ENCODE measurements at places on chromosomes 2 and 18.

DNA sequence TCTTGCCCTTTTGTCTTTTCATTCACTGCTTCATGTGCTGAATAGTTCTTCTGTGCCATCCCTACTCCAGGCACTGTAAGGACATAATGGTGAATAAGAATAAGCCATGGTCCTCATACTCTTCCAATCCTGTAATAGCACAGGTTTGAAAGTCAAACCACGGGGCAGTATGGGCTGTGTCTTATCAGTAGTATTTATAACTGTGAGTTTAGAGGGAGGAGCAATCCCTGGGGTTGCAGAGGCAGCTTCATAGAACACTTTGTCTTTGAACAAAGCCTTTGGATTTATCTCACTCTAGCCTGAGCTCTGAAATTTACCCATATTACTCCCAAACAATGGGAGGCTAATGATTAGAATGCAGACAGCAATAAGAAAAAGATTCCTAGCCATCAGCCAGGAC is 30.2 kb upstream of the ALK start:
- DNase-seq, result no peak

DNA sequence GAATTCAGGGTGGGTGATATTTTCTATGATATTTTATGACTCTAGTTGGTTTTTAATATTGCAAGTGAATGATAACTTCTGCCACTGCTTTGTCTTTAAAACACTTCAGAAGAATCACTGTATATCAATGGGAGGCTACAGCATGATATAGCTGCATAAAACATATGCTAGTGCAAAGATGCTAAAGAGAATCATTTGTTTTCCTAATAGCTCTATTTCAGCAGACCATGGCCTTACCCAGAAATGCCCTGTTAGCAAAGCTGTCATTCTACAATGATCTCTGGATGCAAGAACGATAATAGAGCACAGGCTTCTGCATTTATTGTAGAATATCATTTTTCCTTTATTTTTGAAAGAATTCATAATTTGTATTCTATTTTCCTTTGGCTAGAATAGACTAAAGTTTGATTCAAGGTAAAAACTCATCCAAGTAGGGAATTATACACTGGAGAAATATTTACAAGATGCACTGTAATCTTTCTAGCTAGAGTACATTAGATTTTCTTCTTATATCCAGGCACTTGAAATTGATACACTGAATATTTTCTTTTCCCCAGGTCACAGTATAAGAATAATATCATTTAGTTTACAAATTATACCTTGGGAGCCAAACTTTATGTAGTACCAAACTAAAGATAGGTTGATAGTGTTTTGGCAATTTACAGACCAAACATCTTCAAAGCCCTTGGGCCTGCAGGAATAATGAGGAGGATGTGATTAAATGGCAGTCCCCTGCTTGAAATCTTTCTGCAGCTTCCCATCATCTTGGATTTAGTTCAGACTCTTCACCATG is 252.6 kb upstream of the LINC00305 start:
- DNase-seq, result no peak

- DNase-seq, result no peak
Measured at GRCh38 chr2:105872142-105872728, 127.5 kb downstream of the NCK2 start.

DNA sequence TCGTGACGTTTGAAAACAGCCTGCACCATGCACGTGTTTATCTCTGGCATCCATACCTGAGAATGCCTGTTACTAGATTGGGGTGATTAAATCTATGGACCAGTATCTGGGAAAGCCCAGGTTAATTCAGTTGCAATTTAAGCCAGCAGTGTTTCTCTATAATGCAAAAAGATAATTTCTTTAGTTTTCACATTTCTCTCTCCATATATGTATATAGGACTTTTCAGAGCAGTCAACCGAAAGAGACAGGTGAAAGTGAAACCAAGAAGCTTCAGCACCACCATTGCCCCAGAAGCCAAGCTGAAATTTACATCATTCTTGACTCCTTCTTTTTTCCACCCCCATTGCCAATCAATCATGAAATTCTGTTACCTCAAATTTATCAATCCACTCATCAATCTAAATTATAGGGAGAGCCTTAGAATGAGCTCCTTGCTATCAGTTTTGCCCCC is 2.7 kb upstream of the LRP2 start:
- no peak for DNase-seq

DNA sequence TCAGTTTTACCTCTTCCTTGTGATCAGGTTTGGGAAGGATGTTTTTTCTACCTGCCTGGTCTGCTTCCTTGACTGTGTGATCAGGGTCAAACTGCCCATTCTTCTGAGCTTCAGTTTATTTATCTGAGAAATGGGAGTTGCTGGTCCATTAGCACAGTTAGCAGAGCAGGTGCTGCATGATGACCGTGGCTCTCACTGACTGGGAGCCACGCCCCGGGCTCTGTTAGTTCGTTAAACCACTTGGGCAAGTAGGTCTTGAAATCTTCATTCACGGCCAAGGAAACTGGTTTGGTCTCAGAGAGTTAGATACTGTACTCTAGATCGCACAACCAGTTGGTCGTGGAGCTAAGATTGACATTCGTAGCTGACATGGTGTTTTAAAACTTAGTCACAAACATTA is 41.7 kb downstream of the INPP5D start:
- no peak for DNase-seq

GRCh38 chr18:8499810-8500675 is 109.2 kb upstream of the RAB12 start:
- no peak for DNase-seq

DNA sequence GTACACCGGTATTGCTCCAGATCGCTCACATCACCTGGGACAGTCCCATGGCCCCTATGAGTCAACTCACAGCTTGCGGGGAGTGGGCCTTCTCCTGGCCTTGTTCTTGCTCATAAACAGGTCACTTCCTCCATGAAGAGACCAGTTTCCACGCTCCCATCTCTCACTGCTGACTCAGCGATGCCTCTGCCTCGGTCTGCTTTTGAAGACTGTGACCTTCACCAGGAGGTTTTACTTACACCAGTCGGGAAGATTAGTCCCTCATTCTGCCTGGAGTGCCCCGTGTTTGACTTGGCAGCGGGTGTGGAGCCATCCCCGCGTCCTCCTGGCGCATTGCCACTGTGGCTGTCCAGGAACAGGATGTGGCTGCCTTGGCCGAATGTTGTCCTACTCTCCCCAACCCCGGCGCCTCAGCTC is 159.8 kb downstream of the RHBDD1 start:
- DNase-seq, result no peak

- DNase-seq, result no peak
Measured at GRCh38 chr2:64456293-64456692, 2.3 kb downstream of the LGALSL start.

- DNase-seq, result no peak
Measured at GRCh38 chr2:23244617-23245016, 140.4 kb upstream of the KLHL29 start.

DNA sequence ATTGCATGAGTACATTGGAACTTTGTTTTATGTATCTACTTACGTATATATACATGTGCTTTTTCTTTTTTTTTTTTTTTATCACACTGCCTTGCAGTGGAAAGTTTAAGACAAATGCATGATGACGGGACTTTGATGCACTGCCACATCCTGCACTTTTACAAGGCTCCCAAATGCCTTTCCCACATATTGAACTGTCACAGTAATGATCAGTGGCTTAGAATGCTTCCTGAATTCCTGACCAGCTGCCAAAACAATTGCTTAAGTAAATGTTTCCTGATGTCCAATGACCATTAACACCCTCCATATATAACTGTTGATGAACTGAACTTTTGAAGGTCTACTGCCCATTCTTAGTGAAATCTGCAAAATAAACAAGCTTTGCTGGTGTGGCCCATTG is 60.2 kb downstream of the LYPD6B start:
- DNase-seq, result no peak

DNA sequence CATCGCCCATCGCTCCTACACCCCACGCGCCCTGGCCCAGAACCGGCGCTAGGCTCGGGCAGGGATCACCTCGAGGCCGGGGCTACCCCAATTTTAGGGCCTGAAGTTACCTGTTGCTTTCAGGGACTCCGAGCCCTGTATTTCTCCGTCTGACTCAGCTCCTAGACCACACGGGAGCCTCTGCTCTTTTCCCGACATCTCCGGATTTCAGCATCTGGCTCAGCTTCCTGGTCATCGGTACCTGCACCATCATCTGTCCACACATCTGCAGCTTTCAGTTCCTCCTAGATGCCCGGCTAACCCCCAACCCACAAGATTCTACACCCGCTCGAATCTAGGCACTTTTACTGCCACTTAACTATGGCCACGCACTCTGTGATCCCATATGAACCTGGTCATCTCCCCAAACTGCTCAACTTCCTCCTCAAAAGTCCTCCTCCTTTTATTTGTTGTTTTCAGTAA is 12.1 kb upstream of the HMSD start:
- no peak for DNase-seq

- DNase-seq, result no peak
Measured at GRCh38 chr2:97747716-97748115, 34.3 kb downstream of the ZAP70 start.

GRCh38 chr2:218422403-218423086 is 3.6 kb downstream of the VIL1 start:
- no peak for DNase-seq

DNA sequence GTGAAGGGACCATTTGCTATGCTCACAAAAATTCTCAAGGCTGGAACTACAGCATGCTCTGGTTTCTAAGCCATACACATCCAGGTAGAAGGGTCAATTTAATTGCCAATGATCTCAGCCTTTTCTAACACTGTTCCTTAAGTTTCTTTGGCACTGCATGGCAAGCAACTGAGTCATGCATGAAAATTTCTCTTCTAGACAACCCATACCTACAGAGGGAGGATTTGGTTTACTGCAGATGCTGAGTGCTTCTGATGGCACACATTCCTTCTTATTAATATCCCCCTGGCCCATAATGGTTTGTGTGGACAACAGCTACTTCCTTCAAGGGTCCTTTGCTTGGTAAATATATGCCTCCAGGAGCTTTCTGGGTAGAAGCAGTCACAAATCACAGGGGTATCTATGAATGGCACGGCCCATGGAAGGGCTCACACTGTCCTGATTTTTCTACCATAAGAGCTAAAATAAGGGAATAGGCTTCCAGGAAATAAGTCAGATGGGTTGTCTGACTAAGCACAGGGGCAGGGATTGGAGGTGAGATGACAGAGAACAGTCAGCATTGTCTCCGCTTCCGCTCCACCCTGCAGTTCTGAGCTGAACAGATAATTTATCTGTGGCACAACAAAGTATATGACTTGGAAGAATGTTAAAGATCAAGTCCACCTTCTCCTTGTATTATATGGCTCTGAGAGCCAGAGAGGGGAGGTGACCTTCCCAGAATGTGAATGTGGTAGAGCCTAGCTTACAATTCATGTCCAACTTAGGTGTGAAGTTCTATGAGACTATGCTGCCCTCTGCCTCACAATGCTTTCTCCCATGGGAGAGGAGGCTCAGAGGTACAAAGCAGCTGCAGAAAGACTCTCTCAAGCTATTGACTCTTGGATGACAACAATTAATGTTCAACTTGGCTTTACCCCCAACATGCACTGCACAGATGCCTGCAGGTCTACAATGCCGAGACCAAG is 199.2 kb upstream of the TNP1 start:
- DNase-seq, result no peak

GRCh38 chr2:144279165-144279564 is 240.8 kb downstream of the ZEB2 start:
- DNase-seq, result no peak

DNA sequence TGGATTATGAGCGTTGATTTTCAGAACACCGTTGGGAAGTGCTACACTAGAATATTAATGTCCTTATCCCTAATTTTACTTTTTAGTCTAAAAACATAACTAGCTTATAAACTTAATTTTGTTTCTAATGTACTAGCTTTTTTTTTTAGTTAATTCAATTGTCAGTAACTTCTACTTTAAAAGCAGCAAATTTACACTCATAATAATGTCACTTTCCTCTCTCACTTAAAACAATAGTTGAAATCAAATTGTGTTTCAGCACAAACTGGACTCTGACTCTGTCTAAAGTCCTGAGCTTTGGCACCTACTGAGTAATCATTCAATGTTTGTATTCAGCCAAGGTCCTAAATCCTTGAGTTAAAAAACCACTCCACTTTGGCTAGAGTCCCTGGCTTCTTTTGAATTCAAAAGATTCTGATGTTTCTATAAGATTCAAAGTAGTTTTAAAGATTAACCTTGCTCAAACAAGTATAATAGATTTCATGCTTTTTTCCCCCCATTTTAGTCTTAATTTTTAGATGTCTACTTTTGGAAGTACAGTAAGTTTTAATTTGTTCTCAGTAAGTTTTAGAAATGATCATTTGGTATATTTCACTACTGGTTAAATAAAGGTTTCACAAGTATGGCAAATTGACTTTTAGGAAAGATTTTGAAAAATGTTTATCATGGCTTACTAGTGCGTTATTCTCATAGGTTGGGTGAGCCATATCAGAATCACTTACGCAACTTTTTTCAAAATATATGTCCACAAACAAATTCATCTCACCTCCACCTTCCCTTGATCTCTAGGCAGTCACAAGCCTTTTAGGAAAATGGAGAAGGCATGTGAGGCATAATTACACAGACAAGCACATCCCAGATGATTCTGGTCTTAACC is 23.4 kb downstream of the CCNYL1 start:
- no peak for DNase-seq

DNA sequence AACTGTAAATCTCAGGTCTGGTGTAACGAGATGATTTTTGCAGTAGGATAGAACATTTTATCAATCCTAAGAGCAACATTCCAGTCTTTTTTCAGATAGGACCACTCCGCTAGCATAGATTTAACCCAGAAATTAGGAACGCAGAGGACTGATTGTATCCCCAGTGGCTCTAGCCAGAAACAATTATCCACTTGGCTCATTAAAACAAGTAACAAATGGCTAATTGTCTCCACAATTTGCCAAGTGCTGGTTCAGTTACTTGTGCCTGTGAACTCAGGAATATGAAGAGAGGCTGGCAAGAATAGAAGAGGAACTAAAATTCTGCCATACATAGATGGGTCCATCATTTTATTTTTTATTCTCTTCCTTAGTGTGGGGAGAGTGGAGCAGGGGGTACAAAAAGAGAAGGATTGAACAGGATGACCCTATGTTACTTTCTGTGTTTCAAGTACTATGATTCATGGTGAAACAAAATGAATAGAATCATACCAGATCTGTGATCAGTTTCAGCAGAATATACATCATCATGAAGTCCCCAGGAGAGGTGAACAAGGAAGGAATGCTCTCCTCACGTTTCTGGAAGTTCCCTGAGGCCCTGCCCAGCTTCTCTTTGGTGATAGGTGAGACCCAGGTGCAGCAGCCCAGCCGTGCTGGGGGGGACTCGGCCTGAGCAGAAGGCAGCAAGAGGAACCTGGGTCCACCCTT is 121.6 kb downstream of the ARL4C start:
- no peak for DNase-seq

- peak; percentile 75 for DNase-seq
Measured at GRCh38 chr2:218898109-218898878, 17.6 kb downstream of the WNT10A start.

DNA sequence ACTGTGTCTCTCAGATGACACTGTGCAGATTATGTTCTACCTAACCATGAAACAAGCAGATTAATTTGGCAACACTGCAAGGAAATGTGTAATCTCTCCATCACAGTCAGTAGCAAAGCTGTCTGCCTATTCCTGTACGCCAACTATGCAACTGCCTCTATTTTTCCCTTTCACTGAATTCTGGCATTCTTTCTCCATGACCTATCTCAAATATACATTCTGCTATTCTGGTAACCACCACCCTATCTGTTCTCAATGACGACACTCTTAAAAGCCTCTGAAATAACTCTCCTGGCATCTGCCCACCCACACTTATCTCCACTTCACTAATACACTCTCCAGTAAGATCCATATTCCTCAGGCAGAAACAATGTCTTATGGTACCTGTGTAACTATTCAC is 78.7 kb downstream of the ABCA12 start:
- DNase-seq, result no peak

All from effector CD4-positive, alpha-beta T cell (primary cell).